ENCODE measurements at places on chromosomes 6 and 20. TPM values are rescaled to one million over a fixed set of nuclear protein-coding genes. Genes with fewer than 3 reads are reported as not detected.
A peak's percentile ranks its signal among the peaks of the same experiment; 100 is the strongest.

ANKRD66 gene
- total RNA-seq: not detected

GRCh38 chr6:43914272-43915147, 144.5 kb downstream of the VEGFA start:
- H3K4me1 ChIP-seq: peaks cover 56% of the 10 kb centered on the region
- DNase-seq: no peak
- no peaks in the 10 kb centered on the region for H3K36me3 ChIP-seq
- peaks cover 1% of the 10 kb centered on the region for H3K27me3 ChIP-seq
- no peak overlapping the region for H3K4me3 ChIP-seq
- H3K27ac ChIP-seq: peak overlapping the region; percentile 31

FAM217B gene
- 19.2 TPM for total RNA-seq

PGC gene
- not detected for total RNA-seq

DNA sequence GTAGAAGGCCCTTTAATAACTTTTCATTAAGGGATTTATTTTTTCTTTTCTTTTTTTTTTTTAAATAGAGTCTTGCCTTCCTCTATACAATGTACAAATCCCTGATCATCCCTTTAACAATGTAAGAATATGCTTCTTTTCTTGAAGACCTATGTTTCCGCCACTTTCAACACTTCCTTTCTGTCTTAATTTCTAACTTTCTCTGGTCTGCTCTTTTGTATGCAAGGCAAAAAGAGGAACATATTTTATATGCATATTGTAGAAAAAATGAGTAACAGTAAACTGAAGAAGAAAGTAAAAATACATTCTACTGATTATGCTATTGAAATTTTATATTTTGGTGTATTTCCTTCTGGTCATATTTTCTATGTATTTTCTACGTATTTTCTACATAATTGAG, 484.7 kb downstream of the TFAP2B start:
- H3K4me1 ChIP-seq: no peaks in the 10 kb centered on the region
- H3K27me3 ChIP-seq: peaks cover 3% of the 10 kb centered on the region
- no peak for DNase-seq
- no peak overlapping the region for H3K27ac ChIP-seq
- H3K4me3 ChIP-seq: no peak overlapping the region
- no peaks in the 10 kb centered on the region for H3K36me3 ChIP-seq

GRCh38 chr6:54860739-54861138, 14.2 kb downstream of the FAM83B start:
- H3K27ac ChIP-seq: no peak overlapping the region
- H3K4me1 ChIP-seq: no peaks in the 10 kb centered on the region
- H3K27me3 ChIP-seq: no peaks in the 10 kb centered on the region
- no peak for DNase-seq
- H3K36me3 ChIP-seq: no peaks in the 10 kb centered on the region

- H3K4me3 ChIP-seq: no peak overlapping the region
- H3K4me1 ChIP-seq: peaks cover 27% of the 10 kb centered on the region
- DNase-seq: no peak
- H3K27ac ChIP-seq: no peak overlapping the region
- H3K36me3 ChIP-seq: no peaks in the 10 kb centered on the region
Observed at GRCh38 chr6:37700620-37700973, 2.9 kb upstream of the MDGA1 start.

SIRPB2 gene
- total RNA-seq: not detected

DNA sequence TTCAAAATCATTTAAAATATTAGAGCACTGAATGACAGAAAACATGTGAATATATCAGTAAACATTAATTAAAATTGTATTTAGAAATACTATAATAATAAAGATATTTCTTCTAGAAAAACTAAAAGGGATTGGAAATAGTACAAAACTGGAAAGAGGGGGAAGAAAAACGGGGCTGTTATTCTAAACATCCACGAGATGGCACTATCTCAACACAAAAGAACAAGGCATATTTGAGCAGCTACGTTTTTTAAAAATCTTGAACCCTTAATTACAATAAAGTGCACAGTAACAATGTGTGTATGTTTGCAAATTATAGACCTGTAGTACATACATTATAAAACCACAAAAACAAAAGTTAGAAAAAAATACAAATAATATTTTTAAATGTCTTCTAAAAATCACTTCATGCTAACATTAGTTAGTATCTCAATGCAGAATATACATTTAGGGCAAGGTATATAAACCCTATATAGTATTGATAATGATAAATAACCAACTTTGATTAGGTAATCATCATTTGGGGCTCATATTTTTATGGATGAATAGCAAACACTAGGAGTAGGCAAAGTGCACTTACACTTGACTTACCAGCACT, 42.5 kb upstream of the PNISR start:
- H3K36me3 ChIP-seq: no peaks in the 10 kb centered on the region
- H3K27me3 ChIP-seq: no peaks in the 10 kb centered on the region
- peak; percentile 7 for DNase-seq
- H3K4me1 ChIP-seq: no peaks in the 10 kb centered on the region

DNA sequence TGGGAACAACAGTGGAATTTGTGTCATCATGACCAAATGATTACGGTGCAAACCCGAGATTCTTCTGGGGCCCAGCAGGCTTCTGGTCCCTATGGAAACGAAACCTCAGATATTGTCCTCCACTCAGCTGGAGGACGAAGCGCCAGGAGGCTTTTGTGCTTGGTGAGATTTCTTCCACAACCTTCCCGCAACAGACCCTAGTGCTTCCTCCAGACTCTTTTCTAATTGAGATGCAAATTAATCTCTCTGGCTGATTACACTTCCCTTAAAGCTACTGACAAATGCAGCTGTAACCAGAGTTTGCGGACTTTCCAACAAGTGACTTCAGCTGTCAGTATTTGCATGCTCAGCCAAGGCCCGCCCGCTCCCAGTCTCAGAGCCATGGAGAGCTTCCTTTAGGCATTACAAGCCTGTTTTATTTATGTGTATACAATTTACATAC, 96.0 kb downstream of the INSM1 start:
- no peak for DNase-seq
- H3K4me3 ChIP-seq: no peak overlapping the region
- peaks cover 31% of the 10 kb centered on the region for H3K4me1 ChIP-seq
- no peaks in the 10 kb centered on the region for H3K36me3 ChIP-seq

- DNase-seq: no peak
- H3K27me3 ChIP-seq: peaks cover 3% of the 10 kb centered on the region
- H3K27ac ChIP-seq: no peak overlapping the region
- H3K36me3 ChIP-seq: peaks cover 10% of the 10 kb centered on the region
- H3K4me3 ChIP-seq: no peak overlapping the region
Observed at GRCh38 chr6:167684276-167685104, 142.2 kb upstream of the AFDN start.

DNA sequence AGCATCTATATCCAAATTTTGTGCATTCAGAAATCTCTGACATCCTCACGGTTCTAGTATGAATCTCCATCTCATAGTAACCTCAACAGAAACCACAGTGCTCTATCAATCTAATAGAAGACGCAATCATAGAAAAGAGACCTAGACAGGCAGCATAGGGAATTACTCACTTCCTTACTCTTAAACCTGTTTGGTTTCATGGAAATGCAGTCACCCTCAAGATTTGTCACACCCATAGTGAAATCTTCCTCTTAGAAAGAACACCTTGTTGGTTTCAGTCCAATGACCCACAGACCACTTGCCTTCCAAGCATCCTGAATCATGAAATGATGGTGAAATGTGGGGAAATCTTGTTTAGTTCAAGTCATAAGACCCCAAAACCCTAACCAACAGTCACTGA, 166.1 kb upstream of the PRDM1 start:
- peaks cover 2% of the 10 kb centered on the region for H3K27me3 ChIP-seq
- DNase-seq: no peak
- no peak overlapping the region for H3K4me3 ChIP-seq
- peaks cover 9% of the 10 kb centered on the region for H3K4me1 ChIP-seq

GRCh38 chr6:128657181-128657580, 136.8 kb upstream of the PTPRK start:
- no peaks in the 10 kb centered on the region for H3K27me3 ChIP-seq
- peak overlapping the region; percentile 76 for H3K27ac ChIP-seq
- no peaks in the 10 kb centered on the region for H3K36me3 ChIP-seq
- H3K4me1 ChIP-seq: peaks cover 58% of the 10 kb centered on the region
- peak; percentile 6 for DNase-seq
- peak overlapping the region; percentile 17 for H3K4me3 ChIP-seq

DNA sequence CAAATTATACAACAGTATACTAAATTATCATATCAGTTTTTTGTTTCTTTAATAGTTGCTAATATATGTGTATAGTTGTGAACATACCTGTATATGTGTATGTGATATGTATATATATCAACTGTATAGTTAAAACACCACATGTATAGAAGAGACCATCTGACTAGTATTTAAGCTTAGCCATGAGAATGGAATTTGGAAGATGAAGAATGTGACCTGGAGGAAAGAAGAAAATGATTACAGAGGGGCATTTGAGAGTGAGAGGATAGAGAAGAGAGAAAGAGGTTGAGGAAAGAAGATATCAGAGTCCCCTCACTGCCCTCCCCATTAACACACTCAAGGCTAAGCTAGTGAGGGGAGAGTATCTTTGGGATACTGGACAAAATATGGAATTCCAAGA, 335.9 kb downstream of the BCKDHB start:
- no peaks in the 10 kb centered on the region for H3K27me3 ChIP-seq
- peaks cover 67% of the 10 kb centered on the region for H3K4me1 ChIP-seq
- H3K27ac ChIP-seq: peak overlapping the region; percentile 31
- no peak overlapping the region for H3K4me3 ChIP-seq

DNA sequence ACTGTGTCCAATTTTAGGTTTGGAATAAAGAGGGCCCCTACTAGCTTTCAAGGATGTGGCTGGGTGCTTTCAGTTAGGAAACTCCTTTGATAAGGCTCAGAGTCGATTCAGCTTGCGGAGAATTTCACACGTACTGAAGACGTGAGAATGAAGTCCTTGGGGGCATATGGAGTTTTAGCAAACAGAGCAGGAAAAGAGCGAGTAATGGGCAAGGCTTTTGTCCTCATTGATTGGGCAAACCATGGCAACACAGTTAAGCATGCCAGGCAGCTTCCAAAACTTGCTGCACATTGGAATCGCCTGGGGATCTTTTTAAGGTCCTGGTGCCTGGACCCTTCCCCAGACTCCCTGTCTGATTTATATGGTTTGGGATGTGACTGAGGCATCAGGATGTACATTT, 29.2 kb downstream of the ISM1 start:
- H3K27me3 ChIP-seq: peaks cover 9% of the 10 kb centered on the region
- H3K4me3 ChIP-seq: no peak overlapping the region
- H3K4me1 ChIP-seq: no peaks in the 10 kb centered on the region
- no peak for DNase-seq
- H3K36me3 ChIP-seq: no peaks in the 10 kb centered on the region

- no peak overlapping the region for H3K4me3 ChIP-seq
- DNase-seq: no peak
- H3K36me3 ChIP-seq: no peaks in the 10 kb centered on the region
- peaks cover 27% of the 10 kb centered on the region for H3K27me3 ChIP-seq
- no peaks in the 10 kb centered on the region for H3K4me1 ChIP-seq
Observed at GRCh38 chr20:991850-992249, 10.3 kb downstream of the RSPO4 start.

ENPP1 gene
- total RNA-seq: 34.1 TPM

TRAM2 gene
- 245 TPM for total RNA-seq

PAX1 gene
- total RNA-seq: not detected

- no peaks in the 10 kb centered on the region for H3K36me3 ChIP-seq
- H3K4me3 ChIP-seq: no peak overlapping the region
Observed at GRCh38 chr6:17269840-17270239, 11.3 kb upstream of the RBM24 start.

DNA sequence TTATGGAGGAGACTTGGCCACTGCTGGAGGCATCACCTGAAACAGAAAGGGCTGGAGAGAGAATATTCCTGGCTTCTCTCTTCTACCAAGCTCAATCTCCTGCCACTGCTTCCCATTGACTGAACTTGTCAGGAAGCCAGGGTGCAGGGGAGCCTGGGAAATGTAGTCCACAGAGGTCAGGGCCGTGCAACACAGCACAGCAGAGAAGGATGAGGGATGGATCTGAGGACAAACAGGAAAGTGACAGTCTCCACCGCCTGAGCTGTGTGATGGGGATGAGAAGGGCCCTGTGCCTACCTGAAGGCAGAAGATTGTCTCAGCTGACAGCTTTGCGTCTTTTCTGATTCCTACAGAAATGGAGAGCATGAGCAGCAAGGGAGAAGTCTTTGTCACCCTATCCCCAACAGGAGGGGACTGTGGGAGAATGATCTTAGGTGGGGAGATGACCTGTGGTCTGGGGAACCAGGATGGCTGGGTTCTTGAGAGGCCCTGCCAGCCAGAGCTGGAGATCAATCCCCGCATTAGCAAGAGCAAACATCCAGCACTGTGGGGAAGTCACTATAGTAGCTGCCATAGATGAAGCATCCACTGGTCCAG, 114.2 kb downstream of the SNX5 start:
- no peak for DNase-seq
- H3K27ac ChIP-seq: no peak overlapping the region
- no peak overlapping the region for H3K4me3 ChIP-seq
- H3K27me3 ChIP-seq: no peaks in the 10 kb centered on the region
- peaks cover 52% of the 10 kb centered on the region for H3K4me1 ChIP-seq

SLC44A4 gene
- not detected for total RNA-seq

DNA sequence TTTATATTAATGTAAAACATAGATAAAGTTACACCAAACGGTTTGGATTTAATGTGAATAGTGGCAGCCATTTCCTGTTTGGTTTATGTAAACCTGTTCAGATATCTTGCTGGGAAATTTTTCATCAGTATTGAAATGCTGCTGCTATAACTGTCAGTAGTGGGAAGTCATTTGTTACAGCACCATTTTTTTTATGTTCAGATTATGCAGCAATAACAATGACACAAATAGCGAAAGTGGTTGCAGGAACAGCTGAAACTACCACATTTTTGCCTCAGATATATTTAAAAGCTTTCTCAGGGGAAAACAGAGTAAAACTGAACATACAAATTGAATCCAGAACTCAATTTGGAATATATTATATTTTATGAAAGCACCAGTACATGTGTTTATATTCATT, 128.8 kb upstream of the SIM1 start:
- no peak overlapping the region for H3K27ac ChIP-seq
- no peak for DNase-seq
- peaks cover 22% of the 10 kb centered on the region for H3K36me3 ChIP-seq
- H3K4me1 ChIP-seq: no peaks in the 10 kb centered on the region
- H3K4me3 ChIP-seq: no peak overlapping the region

KAT14 gene
- total RNA-seq: 9.7 TPM

CRISP2 gene
- total RNA-seq: not detected

NRN1 gene
- total RNA-seq: not detected

DNA sequence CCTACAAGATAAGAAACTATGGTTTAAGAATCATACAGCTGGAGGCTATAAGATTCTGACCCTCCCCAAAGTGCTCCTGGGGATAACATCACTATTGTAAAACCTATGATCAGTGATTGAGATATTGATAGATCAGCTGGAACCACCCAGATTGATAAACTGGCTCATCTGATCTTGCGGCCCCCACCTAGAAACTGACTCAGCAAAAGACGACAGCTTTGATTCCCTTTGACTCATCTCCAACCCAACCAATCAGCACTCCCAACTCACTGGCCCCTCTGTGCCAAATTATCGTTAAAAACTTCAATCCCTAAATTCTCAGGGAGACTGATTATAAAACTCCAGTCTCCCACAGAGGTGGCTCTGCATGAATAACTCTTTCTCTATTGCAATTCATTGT, 106.4 kb downstream of the SCP2D1 start:
- no peaks in the 10 kb centered on the region for H3K27me3 ChIP-seq
- H3K27ac ChIP-seq: no peak overlapping the region
- H3K4me1 ChIP-seq: no peaks in the 10 kb centered on the region
- H3K4me3 ChIP-seq: no peak overlapping the region
- peaks cover 4% of the 10 kb centered on the region for H3K36me3 ChIP-seq
- DNase-seq: no peak

ACTL10 gene
- 2.2 TPM for total RNA-seq
